ENCODE measurements at places on chromosomes 4 and X.

DNA sequence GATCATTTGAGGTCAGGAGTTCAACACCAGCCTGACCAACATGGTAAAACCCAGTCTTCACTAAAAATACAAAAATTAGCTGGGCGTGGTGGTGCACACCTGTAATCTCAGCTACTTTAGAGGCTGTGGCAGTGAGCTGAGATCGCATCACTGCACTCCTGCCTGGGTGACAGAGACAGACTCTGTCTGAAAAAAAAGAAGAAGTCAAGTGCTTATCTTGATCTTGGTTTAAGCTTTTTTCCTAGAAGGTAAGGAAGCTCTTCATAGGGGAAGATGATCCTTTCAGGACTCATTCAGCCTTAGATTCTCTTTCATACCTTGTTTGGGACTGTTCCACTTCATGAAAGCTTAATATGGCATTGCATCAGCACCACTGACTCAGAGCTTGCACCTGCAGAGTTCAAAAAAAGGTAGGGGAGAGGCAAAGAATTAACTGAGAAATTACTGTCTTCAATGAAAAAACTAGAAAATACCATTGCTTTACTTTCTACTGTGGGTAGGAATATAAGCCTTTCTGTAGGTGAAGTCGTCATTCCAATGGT is 70.8 kb upstream of the EPGN start:
- no peak for DNase-seq

GRCh38 chr4:123209436-123209835 is 187.2 kb upstream of the SPRY1 start:
- no peak for DNase-seq

DNA sequence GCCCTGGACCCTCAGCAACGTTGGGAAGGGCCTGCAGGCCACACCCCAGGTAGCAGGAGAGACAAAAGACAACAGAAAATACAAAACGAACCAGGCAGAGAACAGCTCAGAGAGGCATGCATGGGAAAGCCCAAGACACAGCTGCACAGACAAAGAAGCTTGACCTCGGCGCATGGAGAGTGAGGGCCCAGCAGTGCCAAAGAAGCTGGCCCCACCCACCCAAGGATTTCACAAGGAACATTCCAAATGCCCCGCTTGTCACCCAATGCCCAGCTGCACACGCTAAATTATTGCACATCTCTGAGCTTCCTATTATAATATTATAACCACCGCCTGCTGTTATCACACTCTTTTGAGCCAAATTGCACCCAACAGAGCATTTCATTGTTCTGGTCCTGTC is 147.7 kb upstream of the TBL1X start:
- DNase-seq, result no peak

- no peak for DNase-seq
Observed at GRCh38 chr4:89712141-89712540, 124.8 kb downstream of the SNCA start.

GRCh38 chrX:130869239-130869638 is 33.8 kb downstream of the ENOX2 start:
- DNase-seq, result no peak

- no peak for DNase-seq
Observed at GRCh38 chrX:124045109-124045508, 83.6 kb downstream of the STAG2 start.

GRCh38 chr4:30720661-30721184 is 554 bp downstream of the PCDH7 start:
- no peak for DNase-seq

DNA sequence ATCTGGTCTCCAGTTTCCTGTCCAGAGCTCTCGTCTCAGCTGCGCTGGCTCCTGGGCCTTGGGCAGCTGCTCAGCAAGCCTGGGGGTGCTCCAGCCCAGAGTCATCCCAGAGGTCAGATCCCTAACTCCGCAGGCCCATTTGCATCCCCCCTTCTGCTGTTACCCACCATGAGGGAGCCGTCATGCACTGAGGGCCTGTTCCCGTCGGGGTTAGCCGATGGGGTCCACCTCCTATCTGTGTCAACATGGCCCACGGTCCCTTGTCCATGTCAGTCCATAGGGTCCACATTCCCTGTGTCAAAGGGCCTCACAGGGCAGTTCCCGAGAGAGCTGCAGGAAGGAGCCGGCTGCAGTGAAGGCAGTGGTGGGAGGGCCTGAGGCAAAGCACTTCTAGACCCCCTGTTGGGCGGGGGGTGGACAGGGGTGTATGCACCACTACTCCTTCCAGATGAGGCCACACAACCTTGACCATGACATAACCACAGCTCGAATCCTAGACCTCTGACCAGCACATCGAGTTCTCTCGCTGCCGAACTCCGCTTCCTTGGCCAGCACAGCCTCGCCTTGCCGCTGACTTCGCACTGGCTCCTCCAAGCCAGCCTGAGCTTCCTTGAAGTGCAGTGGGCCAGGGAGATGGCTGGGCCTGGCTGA is 24.9 kb downstream of the WDR1 start:
- no peak for DNase-seq

GRCh38 chr4:70678383-70678999 is 9.8 kb upstream of the UTP3 start:
- DNase-seq, result no peak

DNA sequence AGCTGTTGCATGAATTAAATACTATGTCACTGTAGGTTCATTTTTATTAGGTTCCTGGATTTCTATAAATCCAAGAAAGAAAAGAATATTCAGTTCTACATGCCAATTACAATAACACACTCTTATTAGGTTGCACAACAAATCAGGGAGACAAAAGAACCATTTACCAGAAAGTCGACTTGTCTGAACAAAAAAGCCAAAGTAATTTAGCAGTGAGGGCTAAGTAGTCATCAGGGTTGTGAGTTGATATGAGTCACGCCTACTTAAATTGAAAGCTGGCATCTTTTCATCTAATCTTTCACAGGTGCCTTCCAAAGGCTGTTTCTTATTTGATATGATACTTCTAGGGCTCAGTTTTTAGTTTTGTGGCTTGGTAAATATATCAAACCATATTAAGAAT is 25.4 kb upstream of the GNRHR start:
- no peak for DNase-seq

DNA sequence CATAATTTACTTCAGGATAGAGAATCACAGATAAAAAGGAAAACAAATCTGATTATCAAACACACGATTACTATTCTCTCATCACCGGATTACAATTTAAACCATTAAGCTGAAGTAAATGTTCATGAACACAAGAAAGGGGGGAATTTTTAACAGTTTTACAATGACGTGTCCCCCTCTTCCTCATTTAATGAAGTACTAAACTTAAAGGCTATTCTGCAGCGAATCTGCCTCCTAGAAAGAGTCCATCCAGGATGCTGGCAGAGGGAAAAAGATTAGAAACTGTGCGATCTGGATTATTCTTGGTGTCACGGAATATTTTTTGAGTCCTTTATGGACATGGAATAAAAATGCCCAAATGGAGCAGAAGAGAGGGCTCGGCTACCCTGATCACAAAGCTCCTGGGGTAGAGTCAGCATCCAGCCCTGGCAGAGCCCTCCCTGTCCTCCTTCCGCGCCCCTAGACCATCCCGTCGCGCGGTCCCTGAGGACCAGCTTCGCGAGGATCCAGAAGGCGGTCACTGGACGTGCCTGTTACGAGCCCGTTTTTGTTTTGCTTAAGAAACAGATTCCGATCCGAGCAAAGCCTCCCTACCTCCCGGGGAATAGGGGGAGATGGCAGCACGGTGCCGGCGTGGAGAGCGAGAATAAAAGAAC is 1.2 kb downstream of the ELF2 start:
- no peak for DNase-seq

DNA sequence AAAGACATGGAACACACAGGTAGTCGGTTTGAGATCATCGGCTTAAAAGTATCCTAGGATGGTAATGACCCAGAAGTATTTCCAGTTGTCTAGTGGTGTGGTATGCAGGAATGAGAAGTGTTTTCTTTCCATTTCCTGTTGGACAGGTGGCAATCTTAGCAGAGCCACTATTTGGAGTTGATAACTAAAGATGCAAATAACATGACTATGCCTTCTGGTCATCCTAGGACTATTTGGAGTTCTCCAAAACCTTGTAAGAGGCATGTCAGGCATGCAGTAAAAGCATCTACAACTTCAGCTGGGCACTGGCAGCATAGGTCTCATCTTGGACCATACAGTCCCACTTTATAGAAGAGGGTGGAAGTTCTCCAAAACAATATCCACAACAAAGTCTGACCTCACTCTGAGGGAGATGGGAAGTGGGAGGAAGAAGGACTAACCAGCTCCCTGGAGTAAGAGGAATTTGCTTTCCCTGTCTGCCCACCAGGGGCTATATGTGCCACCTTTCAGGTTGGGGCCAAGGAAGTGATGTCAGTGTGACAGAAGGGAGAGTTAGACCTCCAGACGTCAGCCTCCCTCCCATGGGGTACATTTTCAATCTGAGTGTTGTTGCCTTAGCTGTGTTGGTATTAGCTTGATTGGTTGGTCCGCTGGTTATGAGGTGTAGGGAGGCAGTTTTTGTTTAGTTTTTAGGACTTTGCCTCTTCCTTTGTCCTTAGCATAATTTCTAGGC is 101.2 kb upstream of the MYOZ2 start:
- DNase-seq, result no peak

DNA sequence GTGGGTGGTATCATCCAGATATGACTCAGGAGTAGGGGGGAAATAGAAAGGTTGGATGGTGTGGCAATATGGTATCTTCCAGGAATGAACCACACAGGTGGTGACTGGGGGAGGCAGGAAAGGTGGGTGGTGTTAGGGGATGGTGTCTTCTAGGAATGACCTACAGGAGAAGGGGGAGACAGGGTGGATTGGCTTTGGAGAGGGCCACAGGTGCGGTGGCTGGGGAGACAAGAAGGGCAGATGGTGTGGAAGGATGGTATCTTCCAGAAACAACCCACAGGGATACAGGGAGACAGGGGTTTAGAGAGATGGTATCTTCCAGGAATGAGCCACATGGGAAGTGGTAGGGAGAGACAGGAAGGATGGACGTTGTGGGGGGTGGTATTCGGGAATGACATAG is 64.0 kb downstream of the MAOA start:
- DNase-seq, result no peak

DNA sequence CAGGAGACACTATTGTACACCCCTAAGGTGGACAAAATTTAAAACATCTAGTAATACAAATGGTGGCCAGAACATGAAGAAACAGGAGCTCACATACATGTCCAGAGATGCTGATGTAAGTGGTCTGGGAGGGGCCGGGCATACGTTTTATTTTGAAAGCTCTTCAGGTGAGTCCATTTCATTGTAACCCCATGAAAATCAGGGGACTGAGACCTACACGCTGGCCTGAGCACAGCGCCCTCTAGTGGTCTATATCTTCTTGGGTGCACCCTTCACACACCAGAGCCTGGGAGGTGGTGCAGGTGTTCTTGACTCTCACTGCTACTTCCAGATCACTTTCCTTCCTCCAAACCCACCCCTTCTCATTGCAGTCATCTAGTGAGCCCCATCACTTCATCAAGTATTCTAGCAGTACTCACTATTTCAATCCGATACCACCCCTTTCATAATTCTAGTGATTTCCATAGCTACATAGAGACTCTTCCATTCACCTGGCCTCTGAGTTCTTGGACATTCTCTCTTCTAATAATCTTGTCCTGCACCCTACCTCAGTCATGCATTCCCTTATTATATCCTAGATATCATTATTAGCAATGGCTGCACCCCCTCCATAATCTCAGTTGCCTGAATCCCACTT is 4.3 kb upstream of the TLR6 start:
- peak; percentile 49 for DNase-seq

- no peak for DNase-seq
Observed at GRCh38 chr4:8703401-8703696, 110.8 kb downstream of the CPZ start.

GRCh38 chr4:102037566-102037965 is 247.0 kb downstream of the BANK1 start:
- no peak for DNase-seq

GRCh38 chr4:98566361-98567008 is 91.9 kb downstream of the TSPAN5 start:
- no peak for DNase-seq

- no peak for DNase-seq
Observed at GRCh38 chrX:38277802-38278201, 49.5 kb downstream of the RPGR start.

GRCh38 chr4:95142932-95143331 is 385.2 kb downstream of the BMPR1B start:
- no peak for DNase-seq

DNA sequence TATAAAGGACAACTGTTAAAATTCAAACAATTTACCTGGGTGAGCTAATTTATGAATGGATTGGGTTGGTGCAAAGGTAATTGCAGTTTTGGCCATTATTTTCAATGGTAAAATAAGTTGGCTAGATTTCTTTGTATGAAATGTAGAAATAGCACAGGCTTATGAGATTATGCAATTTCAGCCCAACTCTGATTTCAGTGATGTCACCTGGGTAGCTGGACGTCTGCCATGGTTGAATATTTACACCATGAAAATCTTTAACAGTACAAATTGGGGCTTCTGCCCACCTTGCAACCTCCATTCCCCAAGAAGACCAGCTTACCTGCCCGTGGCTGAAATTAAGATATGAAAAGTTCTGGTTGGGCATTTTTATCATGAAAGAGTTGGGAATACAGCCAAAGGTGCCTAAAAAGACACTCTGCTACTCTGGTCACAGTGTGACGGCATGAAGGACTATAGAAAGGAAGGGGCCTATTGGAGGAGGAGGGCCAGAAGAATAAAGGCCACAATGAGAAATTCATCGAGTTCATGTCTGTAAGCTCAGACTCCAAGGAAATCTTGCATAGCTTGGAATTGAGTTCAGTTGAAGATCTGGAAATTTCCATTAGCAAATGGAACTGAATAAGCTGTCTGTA is 29.7 kb downstream of the EGF start:
- DNase-seq, result no peak

GRCh38 chr4:52376132-52376704 is 282.9 kb downstream of the USP46 start:
- DNase-seq, result no peak

GRCh38 chrX:2863646-2864045 is 34.9 kb downstream of the GYG2 start:
- no peak for DNase-seq

DNA sequence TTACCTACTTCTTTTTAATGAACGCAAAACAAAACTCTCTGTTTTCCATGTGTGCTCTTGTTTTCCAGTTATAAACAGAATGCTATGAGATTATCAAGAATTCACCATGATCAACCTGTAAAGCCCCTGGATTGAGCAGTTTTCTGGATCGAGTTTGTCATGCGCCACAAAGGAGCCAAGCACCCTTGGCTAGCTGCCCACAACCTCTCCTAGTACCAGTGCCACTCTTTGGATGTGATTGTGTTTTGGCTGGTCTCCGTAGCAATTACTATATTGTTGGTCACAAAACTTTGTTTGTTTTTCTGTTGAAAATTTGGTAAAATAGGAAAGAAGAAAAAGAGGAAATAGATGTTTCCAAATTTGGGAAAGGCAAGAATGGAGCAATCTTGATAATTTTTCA is 51.1 kb downstream of the UGT2B7 start:
- DNase-seq, result no peak

- no peak for DNase-seq
Observed at GRCh38 chrX:29315931-29316330, 728.7 kb downstream of the IL1RAPL1 start.

DNA sequence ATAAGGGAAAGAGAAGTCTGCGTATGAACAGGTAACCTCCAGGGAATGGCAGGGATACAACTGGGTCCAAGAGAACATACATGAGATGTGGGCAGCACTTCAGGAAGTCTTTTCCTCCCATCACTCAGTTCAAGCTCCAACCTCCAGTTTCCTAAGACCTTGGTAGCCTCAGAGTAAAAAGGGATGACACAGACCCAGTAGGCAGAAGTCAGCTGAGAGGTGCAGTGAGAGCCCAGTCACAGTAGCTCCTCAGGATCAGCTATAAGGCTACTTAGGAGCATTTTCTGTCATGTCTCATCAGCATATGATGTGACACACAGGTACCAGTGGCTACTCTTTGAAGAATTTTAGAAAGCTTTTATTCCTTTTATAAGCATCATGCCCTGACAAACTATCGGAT is 12.5 kb upstream of the STS start:
- no peak for DNase-seq
